BJ (cell line): ENCODE measurements at places on chromosomes 3 and 15.

- DNase-seq = no peak
These were observed 21.7 kb downstream of the MTMR10 start for GRCh38 chr15:30969724-30970123.

DNA sequence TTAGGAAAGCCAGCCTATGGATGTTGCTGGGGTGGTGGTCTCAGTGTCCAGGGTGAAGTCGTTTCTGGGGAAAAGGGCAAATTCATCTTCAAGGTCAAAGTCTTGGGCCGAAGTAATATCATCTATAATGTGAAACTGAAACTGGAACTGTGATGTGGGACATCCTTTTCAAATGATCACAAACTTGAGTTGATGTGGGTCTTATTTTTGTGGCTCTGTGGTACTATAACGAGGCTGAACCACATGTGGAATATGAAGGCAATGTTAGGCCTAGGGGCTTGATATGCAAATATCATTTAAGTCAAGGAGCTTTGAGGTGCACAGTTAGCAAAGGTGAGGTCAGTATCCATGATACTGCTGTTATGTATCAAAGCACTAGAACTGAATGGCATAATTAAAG, 1.5 kb upstream of the CD200R1L start:
- no peak for DNase-seq

- no peak for DNase-seq
These were observed 74.8 kb upstream of the POMGNT2 start for GRCh38 chr3:43180694-43181093.

- no peak for DNase-seq
These were observed 13.1 kb downstream of the RLBP1 start for GRCh38 chr15:89208256-89208655.

GRCh38 chr3:16583551-16583950, 21.7 kb downstream of the DAZL start:
- no peak for DNase-seq

- DNase-seq = no peak
These were observed 753 bp upstream of the MYO5A start for GRCh38 chr15:52529341-52529924.

GRCh38 chr15:63978511-63979261, 67.6 kb downstream of the DAPK2 start:
- DNase-seq = no peak

DNA sequence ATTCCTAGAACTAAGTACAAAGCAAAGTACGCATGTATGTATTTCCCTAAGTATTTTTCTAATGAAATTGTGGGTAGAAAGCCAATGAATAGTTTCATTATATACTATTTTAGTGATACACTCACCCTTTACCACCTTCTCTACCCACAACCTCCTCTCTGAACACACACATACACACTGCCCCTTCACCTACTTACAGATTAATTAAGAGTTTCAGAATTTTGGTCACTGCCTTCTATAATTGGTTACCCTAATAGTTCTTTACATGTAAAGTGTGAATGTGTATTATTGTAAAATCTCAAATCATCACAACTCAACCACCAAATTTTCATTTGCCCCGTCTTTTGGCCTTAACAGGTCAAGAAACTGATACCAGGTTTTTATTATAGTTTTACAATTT, 7.2 kb downstream of the PFN2 start:
- no peak for DNase-seq

DNA sequence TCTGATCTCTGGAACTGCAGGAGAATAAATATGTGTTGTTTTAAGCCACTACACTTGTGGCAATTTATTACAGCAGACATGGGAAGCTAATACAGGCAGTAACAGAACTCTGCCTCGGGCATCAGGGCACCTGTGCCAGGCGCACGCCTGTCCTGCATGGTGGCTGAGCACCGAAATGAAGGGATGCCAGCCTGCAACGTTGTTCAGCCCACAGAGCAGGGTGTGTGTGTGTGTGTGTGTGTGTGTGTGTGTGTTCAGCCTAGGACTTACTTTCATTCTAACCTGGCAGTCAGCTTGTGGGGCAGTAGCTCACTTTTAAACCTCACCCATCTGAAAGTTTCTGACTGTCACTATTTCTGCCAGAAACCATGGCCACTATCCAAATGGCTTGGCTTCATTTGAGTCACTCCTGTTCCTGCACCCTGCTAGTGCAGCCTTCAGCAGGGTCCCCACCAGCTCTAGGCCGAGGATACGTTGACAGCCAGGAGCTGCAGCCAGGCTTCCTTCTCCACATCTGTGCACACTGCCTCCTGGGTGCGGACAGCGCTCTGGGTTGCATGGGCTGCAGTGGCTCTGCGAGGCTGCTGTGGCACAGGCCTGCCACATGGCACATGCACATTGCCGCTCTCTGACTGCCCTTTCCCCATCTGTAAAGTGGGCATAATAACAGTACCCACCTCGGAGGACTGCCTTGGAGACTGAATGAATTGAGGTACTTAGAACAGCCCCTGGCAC, 4.5 kb downstream of the UROC1 start:
- DNase-seq = no peak
